GM23248 (cell line): ENCODE measurements at places on chromosomes 5 and 9.

GRCh38 chr5:91384671-91385430 lies 1.7 kb upstream of the ARRDC3 start:
- peak; percentile 86 for DNase-seq

GRCh38 chr9:68515326-68516017 lies 25.2 kb downstream of the TMEM252 start:
- peak; percentile 43 for DNase-seq

DNA sequence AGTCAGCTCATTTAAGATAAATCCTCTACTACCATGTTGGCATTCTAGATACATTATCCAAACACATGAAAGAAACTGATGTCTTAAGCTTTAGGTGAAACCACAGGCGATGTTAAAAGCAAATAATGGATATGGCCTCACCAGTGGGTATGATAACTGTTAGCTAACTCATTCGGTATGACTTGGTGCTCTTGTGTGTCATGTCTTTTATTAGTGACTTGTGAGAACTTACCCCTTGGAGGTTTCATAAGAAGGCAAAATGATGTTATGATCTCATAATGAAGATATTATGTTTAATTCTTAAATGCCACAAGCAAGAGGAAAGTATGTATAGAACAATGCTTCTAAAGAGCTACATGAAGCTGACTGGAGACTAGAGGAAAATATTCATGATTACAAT lies 1227.0 kb downstream of the EFNA5 start:
- no peak for DNase-seq

GRCh38 chr9:110187126-110187525 lies 20.8 kb downstream of the C9orf152 start:
- DNase-seq: no peak

GRCh38 chr5:17425385-17426070 lies 72.5 kb upstream of the TAF11L2 start:
- no peak for DNase-seq

DNA sequence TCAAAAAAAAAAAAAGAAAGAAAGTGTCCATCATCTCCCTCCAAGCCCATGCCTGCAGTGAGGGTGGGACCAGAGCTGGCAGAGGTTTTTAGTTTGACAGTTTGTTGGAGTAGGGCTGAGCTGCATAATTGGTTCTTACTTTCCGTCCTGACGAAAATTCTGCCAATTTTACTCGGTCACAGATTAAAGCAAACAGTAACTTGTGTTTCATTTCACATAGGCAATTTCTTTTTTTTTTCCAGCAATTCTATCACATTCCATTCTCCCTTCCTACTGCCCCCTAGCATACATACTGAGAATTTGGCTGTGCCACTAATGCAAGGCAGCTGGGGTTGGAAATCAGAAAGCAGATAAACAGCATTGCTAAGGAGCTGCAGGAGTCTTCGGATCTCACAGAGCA lies 132.4 kb downstream of the FRMD3 start:
- DNase-seq: peak; percentile 18

GRCh38 chr9:9790216-9790872 lies 822.5 kb downstream of the PTPRD start:
- peak; percentile 12 for DNase-seq

- DNase-seq: no peak
Observed at GRCh38 chr5:90696153-90696552, 137.6 kb downstream of the ADGRV1 start.

GRCh38 chr5:55102348-55102747 lies at the start of gene GZMA:
Gene GZMA, plus strand, starts transcription at chr5:55102646. Its CDS starts 37 bp downstream, at chr5:55102683.
- DNase-seq: no peak

GRCh38 chr5:173056783-173057061 lies 570 bp downstream of the CREBRF start:
- no peak for DNase-seq

DNA sequence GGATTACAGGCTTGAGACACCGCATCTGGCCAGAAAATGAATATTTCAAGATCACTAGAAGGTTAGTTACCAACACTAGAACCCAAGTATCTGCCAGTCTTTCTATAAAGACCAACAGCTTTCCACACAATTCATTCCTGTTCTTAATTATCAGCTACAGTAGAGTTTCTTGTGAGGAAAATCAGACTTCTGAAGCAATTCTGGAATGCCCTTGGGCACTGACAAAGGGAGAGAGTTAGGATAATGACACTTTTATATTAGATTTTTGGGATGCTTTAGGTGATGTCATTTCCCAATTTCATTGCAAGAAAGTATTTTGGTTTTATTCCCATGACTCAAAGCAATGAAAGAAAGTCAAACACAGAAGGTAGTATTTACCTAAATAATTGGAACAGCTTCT lies 497.0 kb upstream of the TUSC1 start:
- peak; percentile 62 for DNase-seq

DNA sequence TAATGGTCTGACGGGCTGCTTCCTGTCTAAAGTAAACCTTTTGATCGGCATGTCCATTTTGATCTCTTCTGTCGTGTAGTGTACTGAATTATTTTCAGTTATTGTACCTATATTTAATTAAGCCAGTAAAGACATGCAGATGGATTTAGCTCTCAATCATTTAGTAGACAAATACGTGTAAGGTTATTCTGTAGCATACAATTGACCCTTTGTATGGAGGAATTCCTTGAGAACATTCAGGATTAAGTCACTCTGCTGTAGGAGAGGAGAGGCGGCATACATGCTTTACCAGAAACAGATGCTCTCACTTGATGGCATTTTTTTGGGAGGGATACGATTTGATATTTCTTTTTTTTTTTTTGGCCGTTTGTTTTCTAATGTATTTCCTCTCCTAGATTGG lies 141.0 kb downstream of the PBX3 start:
- DNase-seq: peak; percentile 81

- no peak for DNase-seq
Observed at GRCh38 chr5:135669416-135669815, 90.6 kb upstream of the CXCL14 start.

GRCh38 chr9:129406278-129407225 lies 214.3 kb downstream of the C9orf50 start:
- no peak for DNase-seq

- DNase-seq: no peak
Observed at GRCh38 chr5:174706997-174707572, 17.3 kb upstream of the MSX2 start.

DNA sequence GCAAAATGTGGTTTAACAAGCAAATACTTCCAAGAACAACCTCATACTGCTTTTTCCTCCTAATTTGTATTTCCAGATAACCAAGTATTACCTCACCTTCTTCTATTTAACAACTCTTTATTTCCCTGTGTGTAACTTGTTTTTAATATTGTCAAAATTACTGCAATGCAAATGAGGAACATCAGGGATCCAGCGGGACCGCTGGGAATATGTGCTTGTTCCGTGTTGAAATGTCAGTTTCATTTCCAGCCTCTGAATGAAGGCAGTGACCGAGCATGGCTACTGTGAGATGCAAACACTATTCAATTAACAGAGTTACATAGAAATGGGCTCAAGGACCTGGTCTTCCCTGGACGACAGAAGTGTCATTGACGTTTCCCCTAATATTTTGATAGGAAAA lies 110.8 kb upstream of the CTSL start:
- no peak for DNase-seq

DNA sequence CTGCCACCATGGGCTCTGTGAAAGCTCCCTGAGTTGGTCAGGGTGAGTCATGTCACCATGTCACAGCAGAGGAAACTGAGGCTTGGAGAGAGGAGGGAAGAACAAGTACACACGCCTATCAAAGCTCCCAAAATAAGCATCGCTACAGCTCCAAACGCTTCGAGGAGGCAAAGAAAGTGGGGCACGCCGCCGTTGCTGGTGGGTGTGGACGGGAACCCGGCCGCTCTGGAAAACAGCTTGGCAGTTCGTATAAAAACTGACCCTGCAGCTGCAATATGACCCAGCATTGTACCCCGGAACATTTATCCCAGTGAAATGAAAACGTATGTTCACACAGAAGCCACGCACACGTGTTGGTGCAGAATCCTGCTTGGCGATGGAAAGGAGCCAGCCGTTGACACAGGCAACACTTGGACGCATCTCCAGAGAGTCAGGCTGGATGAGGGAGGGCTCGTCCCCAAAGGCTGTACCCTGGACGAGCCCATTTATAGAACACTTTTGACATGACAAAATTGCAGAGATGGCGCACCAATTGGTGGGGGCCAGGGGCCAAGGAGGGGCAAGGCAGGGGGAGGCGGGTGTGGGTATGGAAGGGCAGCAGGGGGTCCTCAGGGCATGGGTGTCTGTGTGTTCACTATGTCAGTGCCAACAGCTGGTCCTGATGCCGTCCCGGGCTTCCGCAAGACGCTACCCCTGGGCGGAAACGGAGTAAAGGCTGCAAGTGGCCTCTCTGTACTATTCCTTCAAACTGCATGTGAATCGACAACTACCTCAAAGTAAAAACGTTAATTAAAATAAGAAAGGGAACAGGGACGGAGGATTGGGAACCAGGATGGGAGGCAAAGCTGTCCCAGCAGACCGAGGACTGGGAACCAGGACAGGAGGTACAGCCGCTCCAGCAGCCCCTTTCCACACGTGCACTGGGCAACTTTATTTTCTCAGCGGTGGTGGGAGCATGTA lies 173.0 kb downstream of the OLFM1 start:
- no peak for DNase-seq

DNA sequence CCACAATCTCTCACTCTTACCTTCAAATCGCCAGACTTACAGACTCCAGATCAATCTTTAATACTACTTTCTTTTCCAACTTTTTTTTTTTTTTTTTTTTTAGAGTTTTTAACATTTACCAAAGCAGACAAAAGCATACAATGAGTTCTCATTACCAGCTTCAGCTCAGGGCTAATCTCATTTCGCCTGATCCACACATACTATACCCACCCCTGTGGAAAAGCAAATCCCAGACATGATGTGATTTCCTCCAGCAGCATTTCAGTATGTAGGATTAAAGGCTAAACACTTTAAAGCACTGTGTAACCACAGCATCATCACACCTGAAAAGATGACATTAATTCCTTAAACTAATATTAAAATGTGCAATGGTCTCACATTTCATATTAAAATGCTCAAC lies 138.8 kb upstream of the RETREG1 start:
- DNase-seq: no peak

- DNase-seq: no peak
Observed at GRCh38 chr5:180689071-180689694, 39.8 kb upstream of the FLT4 start.

DNA sequence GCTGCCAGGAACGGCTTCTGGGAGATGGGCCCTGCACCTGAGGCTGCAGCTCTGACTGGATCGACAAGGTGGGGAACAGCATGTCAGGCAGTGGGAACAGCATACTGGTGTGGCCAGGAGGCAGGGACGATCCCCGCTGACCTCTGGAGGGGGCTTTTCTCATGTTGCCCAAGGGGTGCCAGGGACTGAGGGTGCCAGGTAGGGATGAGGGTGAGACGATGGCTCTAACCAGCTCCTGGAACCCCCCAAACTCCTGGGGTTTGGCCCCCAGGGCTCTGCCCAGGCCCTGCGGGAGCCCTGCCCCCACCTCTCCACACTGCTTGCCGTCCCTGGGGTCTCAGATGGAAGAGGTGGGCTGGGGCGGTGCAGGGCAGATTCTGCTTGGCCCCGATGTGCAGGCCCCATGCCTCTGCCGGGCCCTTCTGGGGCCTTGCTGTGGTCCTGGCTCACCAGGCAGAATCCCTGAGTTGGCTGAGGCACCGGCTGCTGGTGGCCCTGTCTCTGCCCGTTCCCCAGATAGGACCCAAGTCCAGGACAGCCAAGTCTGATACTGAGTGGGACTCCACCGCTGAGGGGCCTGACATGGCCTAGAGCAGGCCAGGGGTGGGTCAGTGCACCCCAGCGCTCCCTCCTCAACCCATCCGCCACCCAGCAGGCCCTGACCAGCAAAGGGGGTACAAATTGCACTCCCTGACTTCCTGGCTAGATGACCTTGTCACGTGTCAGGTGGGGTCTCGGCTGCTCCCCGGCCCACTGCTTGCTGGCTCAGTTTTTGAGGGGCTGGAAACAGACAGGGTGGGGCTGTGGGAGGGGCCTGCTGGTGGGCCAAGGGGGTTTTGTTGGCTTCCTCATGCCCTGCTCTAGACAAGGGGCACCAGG lies 28.4 kb upstream of the RNF130 start:
- no peak for DNase-seq

- peak; percentile 26 for DNase-seq
Observed at GRCh38 chr5:149056616-149057165, 6.2 kb downstream of the SH3TC2 start.

- no peak for DNase-seq
Observed at GRCh38 chr9:127223266-127223665, 41.3 kb upstream of the GARNL3 start.

GRCh38 chr9:135908754-135909204 lies 1.4 kb upstream of the CAMSAP1 start:
- peak; percentile 35 for DNase-seq

GRCh38 chr5:31890046-31890445 lies 251.1 kb downstream of the PDZD2 start:
- peak; percentile 3 for DNase-seq

DNA sequence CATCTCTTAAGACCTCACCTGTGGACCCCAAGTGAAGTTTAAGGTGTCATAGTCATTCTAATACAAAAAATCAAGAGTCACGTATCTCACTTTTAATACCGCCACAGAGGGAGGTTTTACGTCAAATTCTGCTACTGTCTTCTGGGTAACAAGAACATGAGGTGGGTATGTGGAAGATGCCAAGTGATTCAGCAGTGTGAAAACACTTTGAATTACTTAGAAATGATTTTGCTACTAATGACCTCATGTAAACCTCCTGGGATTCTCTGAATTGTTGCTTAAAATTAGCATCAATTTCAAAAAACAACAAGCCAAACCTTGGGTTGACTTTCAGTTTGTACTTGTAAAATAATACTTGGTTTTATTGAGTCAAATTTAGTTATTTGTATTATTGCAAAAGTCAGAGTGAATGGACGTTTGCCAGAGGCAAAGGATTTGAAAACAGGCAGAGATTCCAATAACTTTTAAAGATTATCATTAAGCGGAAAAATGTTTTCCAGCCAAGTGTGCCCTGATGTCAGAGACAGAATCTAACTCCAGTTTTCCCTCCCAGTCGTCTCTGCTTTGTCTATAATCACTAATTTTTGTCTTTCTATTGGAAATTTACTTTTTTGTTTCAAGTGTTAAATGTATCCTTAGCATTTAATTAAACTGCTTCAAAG lies 8.8 kb downstream of the DMRT2 start:
- peak; percentile 37 for DNase-seq

GRCh38 chr5:126446498-126447224 lies 23.5 kb downstream of the GRAMD2B start:
- DNase-seq: peak; percentile 96

- DNase-seq: no peak
Observed at GRCh38 chr9:133528001-133528875, 3.5 kb upstream of the MYMK start.

- no peak for DNase-seq
Observed at GRCh38 chr9:37248651-37249163, 128.3 kb downstream of the ZCCHC7 start.
